ENCODE measurements at places on chromosomes 4 and X.

GRCh38 chr4:80431203-80431965 lies 95.9 kb downstream of the CFAP299 start:
- DNase-seq: no peak

- DNase-seq: no peak
Observed at GRCh38 chrX:148600131-148600530, 99.7 kb downstream of the AFF2 start.

DNA sequence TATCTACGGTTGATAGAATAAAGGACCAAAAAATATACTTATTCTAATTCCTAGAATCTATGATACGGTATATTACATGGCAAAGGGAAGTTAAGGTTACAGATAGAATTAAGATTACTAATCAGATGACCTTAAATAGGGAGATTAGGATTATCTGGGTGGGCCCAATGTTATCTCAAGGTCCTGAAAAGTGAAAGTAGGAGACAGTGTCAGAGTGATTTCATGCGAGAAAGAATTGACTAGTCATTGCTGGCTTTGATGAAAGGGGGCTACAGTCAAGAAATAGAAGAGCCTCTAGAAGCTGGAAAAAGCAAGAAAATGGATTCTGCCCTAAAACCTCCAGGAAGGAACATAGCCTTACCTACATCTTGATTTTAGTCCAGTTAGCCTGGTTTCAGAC lies 176.9 kb upstream of the PPP1R2C start:
- DNase-seq: no peak

DNA sequence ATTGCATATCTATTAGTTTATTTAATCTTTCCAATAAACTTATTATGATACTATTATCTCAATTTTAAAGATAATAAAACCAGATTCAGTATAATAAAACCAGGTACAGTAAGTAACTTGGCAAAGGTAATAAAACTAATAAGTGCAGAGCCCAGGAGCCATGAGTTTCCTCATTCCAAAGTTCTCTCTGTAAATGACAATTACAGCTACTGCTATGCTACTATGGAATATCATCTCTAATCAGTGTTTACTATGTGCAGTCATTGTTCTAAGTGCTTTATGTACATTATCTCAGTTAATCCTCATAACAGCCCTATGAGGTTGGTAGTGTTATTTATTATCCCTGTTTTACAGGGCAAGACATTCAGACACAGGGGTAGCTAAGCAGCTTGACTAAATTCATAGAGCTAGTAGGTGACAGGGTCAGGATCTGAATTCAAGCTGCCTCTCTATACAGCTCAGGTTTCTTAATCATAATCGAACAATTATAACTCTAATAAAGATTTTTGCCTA lies 285.0 kb upstream of the PITX2 start:
- DNase-seq: no peak

- peak; percentile 29 for DNase-seq
Observed at GRCh38 chr4:129532573-129532972, 436.6 kb downstream of the C4orf33 start.

DNA sequence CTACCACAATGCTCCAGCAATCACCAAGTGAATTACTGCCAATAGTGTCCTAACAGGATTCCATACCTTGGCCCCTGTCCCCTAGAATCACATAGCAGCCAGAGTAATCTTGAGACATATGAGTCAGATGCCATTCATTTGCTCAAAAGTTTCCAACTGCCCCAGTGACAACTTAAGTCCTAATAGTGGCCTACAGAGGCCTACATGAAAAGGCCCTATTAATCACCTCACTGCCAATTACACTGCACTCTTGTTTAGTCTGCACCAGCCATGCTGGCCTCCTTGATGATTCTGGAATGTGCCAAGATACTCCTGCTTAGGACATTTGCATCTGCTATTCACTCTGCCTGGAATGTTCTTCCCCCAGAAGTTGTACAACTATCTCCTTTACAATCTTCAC lies 130.7 kb downstream of the NR3C2 start:
- no peak for DNase-seq

DNA sequence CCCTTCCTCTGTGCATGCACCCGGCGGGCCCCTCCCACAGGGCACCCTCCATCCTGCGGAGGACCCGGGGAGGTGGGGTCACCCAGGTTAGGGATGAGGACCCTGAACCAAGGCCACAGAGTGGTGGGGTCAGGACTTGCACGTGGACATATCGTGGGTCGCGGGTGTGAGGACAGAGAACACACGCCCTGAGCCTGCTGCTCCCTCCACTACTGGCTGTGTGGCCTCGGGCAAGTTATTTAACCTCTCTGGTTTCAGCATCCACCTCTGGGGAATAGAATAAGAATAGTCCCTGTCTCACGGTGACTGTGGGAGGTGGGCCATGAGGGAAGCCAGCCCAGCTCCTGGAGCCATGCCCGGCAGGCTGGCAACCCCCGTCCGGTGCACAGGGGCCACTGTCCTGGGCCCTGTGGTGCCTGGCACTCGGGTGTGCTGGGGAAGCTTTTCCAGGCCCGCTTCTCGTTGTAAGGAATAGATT lies 5.1 kb downstream of the PSAPL1 start:
- DNase-seq: no peak

DNA sequence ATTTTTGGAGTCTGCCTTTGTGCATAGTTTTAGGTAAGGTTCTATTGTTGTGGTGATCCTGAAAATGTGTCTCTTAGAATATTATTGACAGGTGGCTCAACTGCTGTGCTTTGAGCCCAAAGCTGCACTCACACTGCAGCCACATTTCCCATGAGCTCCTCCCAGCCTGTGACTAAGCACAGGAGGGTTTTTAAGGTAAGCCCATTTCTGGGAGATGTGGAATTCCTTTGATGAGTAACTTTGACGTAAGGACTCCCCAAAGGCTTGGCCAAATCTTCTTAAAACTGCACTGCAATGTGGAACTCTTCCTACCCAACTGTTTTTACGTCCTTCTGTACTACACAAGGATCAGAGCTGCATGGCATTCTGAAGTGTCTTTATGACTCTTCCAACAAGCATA lies 20.0 kb upstream of the TMPRSS11A start:
- DNase-seq: no peak

DNA sequence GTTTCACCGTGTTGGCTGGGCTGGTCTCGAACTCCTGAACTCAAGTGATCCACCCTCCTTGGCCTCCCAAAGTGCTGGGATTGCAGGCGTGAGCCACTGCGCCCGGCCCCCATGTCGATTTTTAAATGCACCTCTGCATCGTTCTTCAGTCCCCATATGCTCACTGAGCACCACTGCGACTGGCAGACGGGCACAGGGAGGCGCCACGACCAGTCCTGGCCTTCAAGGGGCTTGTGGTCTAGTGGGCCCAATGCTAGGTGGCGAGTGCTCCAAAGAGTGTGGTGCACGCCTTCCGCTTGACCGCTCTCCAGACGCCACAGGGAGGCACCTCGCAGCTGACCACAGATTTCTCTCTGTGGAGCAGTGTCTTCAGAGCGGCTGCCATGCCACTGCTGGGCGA lies 11.7 kb upstream of the MSANTD1 start:
- no peak for DNase-seq

DNA sequence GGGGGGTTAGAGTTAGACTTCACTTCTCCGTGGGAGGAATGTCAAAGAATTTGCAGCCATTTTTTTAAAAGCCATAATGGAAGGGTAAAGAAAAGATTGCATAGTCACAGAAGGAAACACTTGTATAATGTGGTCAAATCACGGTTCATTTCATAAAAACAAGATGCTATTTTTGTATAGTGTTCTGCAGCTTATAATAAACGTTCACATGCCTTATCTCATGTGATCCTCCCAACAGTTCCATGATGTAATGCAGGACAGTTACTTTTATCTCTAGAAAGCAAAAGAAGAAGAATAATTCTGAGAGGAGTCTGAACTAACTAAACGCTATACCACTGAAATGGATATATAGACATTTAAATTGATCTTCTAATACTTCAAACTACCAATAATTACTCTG lies 71.3 kb upstream of the CAMK2D start:
- DNase-seq: peak; percentile 60

Measured in inflammatory macrophage treated with lipopolysaccharide for 1 hour (primary cell).